ENCODE measurements at places on chromosomes 6 and 20.

DNA sequence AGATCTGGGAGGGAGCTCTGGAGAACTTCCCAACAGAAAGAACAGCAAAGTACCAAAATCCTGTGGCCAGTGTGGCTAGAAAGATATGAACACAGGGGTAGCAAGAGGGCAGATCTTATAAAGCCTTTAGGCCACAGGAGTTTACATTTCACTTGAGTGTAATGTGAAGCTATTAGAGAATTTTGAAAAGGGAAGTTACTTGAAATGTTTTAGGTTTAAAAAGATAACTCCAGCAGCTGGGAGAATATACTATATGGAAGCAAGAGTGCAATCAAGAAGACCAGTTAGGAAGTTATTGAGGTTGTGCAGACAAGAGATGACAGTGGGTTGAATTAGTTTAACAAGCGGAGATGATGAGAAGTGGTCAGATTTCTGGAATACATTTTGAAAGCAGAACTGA is 7.9 kb downstream of the SUPT3H start:
- DNase-seq = no peak

DNA sequence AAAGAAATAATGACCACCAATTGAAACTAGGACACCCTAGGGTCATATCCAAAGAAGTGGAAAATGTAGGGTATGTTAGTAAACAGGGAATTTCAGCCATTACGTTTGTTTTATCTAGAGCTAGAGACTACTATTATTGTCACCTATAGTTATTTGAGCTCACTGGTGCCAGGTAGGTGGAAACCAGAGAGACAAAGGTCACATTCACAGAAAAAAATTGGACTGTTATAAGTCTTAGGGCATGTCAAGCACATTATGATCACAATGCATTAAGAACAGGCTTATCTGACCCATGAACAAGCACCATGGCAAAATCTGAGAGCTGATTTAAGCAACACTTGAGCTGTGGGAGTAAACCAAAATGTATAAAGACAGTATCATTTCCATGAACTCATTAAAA is 530.1 kb upstream of the CITED2 start:
- DNase-seq = no peak

GRCh38 chr20:60317401-60317800 is 359.2 kb downstream of the CDH26 start:
- no peak for DNase-seq

DNA sequence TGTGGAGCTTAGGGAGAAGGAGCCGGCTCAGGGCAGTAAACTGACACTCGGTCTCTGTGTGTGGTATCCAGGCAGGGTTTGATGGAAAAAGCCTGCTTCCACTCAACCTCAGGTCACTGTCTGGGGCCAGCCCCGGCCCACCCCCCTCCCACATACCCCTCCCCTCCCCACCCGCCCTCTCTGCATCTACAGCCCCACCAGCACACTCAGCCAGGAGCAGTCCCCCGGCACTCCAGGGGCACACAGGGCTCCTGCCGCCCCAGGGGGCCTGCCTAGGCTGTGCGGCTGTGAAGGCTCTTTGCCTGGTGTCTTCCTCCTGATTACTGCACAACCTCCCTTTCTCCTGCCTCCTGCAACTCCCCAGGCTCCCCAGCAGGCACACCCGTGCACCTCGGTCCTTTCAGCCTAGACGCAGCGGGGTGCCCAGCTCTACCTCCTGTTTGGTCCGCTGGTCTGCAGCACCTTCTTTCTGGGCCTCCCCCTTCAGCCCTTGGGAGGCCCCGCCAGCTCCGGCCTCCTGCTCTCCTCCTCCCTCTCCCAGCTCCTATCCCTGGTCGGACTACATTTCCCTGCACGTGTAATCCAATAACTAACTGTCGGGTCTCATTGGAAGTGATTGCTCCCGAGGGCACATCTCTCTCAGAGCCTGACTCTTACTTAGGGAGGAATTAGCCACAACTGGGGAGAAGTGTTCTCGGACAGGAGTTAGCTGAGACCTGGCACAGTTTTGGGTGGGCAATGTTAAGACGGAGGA is 1.3 kb upstream of the FOXF2 start:
- no peak for DNase-seq

DNA sequence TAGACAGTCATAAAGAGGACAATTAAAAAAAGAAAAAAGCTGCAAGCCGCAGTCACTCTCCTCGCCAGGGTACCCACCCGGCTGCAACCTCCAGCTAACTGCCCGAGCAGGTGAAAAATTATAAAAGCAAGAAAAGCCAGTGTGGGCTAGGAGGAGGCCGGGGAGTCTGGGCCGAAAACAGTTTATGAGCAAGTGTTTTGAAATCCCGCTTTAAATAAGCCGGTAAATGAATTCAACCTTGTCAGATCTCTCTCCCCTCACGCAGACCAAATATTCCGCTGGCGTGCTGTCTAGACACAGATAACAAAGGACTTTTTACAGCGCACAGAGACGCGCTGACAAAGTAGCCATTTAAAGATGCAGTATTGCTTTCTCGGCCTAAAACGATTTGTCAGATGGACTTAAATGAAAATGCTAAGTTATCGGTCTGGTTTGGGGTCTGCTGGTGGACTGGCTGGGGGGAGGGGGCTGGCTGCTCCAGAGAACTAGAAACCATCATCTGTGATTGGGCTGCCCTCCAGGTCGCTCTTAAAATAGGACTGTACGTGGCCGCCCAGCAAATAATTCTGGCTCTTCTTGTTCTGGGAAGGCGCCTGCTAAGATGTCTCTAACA is 24.6 kb downstream of the PMEPA1 start:
- DNase-seq = no peak

GRCh38 chr6:158753811-158754210 is 65.4 kb downstream of the EZR start:
- no peak for DNase-seq

GRCh38 chr20:45419188-45420091 is 3.5 kb downstream of the PIGT start:
- DNase-seq = no peak

- DNase-seq = no peak
These were observed 6.8 kb downstream of the SLC22A3 start for GRCh38 chr6:160355001-160355400.

DNA sequence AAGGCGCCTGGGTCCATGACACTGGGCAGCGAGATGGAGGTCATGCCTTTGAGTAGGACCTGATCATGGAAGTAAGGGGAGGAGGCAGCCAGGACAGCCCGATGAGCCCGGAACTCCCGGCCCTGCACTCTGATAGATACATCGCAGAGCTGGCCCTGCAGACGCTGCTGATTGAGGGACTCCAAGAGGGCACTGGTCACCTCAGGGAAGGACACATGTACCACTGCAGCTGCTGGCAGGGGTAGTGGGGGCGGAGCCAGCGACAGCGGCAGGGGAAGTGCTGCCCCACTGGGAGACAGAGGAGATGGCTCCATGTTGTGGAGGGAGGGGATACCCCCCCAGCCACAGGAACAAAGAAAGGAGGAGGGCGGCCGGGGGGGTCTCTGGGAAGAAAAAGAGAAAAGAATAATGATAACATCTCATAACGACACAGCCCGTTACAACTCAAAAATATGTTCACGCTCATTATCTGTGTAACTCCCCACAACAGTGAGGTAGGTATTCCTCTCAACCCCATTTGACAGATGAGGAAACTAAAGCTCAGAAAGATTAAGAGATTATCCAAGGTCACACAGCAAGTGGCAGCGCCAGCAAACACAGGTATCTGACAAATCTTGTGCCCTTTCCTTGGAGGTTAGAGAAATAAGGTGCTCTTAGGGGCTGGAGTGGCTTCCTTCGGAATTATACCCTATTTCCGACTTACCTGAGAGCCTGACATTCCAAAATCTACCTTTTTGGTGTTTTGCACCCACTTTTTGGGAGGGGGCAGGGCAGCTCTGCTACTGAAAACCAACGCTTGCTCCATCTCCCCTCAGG is 733 bp downstream of the ZBTB22 start:
- DNase-seq = no peak

- no peak for DNase-seq
These were observed 92.9 kb upstream of the SHLD1 start for GRCh38 chr20:5657190-5657875.

DNA sequence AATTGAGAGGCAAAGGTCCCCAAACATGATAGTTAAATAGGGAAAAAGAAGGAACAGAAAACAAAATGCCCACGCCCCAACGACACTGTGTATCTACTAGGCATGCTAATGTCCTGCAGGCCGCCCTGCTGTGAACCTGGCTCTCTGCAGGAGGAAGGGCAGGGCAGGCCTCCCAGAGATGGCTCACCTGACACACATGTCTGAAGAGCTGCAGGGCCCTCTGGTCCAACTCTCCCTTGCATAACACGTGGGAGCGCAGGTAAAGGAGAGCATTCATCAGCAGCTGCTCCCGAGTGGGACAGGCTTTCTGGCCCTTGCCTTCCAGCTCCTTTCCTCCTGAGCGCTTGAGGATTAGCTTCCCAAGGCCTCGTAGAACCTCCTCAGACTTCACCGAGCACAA is 53.7 kb upstream of the LYRM2 start:
- DNase-seq = no peak

DNA sequence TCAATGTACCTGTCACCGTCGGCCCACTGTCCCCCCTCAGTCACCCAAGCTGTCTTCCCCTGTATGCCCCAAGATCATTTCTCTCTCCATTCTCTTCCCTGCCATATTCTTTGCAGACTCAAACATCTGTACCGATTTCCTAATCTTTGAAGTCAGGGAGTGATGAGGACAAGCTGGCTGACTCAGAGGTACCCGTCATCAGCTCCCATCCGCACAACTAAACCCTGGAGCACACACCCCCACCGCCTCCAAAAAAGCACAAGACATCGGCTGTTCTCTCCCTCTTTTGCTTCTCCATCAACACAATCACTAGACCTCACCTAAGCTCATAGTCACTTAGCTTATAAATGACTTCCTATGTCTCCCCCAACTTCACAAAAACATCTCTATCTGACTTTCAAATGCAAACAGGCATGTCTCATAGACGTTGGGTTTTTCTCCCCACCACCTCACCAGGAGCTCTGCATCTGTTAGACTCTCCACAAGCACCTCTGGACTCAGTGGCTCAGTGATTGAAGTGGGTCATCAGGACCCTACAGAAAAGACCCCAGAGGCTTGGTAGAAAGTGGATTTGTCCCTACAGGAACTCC is 11.5 kb upstream of the NFATC2 start:
- DNase-seq = no peak

DNA sequence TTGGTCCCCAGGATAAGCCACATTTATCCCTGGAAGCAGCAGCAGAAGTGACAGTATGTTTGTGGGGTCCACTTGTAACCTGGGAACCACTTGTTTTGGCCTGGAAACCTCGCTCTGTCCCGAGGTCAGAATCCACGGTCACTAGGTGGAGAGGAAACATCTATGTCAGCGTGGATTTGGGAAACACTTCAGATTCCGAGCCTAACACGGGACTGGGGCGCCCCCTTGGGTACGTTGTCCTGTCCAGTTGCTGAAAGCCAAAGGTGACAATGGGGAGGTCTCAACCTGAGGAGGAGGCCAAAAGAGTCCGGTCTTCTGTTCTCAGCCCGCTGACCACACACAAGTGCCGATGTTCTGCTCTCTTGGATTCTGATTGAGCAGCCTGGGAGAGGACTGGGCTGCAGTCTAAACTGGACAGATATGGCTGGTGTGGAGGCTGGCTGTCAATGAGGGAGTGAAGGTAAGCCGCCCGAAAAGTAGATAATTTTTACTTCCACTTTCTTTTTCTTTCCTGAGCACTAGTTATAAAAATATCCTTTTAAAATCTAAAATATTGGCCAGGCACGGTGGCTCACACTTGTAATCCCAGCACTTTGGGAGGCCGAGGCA is 4.9 kb upstream of the ZFP57 start:
- no peak for DNase-seq

GRCh38 chr6:43263314-43264178 is 20.3 kb downstream of the TTBK1 start:
- DNase-seq = peak; percentile 55

DNA sequence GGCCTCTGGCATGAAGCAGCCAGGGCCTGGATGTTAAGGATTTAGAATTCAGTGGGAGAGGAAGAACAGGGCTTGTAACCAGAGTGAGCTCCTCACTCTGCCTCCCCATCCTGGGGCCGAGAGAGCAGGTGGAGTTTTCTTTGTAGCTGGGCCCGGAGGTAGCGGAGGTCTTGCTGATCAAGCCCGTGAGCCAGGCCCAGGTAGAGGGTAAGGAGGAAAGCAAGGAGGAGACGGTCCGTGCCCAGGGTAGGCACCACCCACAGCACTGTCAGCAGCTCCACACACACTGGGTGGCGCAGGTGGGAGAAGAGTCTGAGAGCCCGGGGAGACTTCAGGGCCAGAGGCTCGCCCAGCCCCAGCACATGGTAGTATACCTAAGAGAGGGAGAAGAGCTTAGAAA is 2.1 kb upstream of the PPP1R18 start:
- no peak for DNase-seq
